ENCODE measurements at places on chromosomes 4 and X.
A peak's percentile ranks its signal among the peaks of the same experiment; 100 is the strongest.

DNA sequence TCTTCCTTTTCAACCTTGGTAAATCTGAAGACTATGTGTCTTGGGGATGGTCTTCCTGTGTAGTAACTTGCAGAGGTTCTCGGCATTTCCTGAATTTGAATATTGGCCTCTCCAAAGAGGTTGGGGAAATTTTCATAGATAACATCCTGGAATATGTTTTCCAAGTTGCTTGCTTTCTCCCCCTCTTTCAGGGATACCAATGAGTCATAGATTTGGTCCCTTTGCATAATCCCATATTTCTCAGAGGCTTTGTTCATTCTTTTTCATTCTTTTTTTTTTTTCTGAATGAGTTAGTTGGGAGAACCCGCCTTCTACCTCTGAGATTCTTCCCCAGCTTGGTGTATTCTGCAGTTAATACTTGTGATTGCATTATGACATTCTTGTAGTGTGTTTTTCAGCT is 549.2 kb upstream of the AMOT start:
- DNase-seq = no peak

DNA sequence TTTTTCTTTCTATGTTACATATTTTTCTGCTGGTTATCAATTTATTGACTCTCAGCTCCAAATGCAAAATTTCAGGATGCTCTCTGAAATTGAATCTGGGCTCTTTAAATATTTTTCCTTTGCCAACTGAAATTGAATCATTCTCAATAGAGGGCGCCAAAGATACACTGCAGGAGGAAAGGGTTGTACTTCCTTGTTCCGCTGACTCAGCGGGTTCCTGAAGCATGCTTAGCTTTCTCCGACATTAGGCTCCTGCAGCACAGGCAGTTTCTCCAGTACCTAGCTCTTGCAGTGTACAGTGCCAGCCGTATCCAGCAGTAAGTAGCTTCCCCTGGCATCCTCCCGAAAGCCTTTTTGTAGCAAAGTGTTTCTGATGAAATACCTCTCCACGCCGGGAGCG is 28.8 kb upstream of the CFAP47 start:
- DNase-seq = peak; percentile 39

DNA sequence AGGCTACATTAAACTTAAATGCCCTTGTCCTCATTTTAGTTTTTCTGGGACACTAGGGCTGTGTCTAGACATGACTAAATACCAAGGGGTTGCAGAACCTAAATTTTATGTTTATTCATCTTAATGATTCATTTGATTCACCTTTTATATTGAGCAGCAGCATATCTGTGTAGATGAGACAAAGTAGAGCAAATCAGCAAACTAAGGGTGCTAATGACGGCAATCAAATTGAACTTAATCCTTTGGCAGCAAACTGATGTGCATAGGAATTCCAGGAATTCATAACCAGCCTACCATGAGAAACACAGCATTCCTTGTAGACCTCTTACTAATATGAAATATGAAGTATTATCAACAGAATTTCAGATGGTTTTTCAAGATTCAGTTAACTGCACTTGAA is 25.1 kb downstream of the EPHA5 start:
- DNase-seq = peak; percentile 80

- DNase-seq = peak; percentile 54
These were observed 763.8 kb upstream of the AADAT start for GRCh38 chr4:170853422-170854021.

GRCh38 chrX:103793545-103793940 is 16.9 kb downstream of the PLP1 start:
- DNase-seq = no peak

- DNase-seq = no peak
These were observed 59.6 kb upstream of the MXD4 start for GRCh38 chr4:2321279-2322196.

GRCh38 chr4:26937567-26937966 is 76.9 kb downstream of the STIM2 start:
- DNase-seq = no peak

DNA sequence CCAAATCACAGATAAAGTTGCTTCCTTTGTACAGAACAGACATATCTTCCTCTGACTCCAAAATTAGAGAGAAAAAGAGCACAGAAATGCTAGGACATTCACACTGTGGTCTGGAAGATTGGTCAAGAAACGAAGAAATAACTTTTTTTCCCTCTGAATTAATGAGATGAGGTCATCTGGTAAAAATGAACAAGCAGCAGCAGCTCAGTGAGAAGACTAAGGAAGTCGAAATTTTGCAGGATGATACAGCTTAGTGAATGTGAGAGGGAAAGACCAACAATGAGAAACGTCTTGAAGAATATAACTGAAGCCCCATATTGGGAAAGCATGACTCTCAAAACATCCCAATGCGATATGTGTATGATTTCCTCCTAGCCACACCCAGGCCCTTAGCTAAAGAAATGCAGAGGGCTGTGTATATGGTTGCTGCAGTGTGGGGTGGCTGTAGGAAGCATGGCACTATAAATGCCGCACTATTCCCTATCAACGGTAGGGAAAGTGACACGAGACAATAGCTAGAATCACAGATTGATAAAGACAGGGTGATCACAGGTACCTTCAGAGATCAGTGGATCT is 208.6 kb downstream of the VEGFC start:
- DNase-seq = peak; percentile 40

GRCh38 chr4:156538210-156538609 is 433.4 kb downstream of the PDGFC start:
- peak; percentile 39 for DNase-seq

DNA sequence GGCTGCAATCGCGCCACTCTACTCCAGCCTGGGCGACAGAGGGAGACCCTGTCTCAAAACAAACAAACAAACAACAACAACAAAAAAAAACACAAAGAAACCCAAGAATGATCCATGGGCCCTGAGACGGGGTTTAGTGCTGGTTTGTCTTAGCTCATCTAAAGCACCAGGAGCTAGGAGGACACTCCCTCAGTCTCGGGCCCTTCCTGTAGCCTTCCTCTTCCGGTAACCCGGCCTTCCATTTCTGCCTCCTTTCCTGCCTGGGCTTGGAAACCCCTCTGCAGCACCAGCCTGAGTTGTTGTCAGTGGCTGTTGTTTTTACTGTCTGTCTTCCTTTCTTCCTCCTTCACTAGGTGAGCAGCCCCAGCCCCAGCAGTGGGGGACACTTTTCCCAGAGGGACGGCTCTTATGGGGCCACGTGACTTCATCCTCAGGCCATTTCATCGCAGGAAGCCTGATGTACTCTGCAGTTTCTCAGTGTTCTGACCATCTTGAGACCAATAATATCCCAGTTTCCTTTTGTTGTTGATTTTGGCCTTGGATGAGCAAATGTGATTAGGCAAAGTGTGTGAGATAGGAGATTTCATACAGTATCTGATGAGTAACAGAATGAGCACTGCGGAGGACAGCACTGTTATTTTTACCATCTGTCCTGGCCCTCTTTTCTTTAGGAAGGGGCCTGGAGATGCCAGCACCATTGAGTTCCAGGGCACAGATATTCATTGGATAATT is 90.1 kb downstream of the ANAPC4 start:
- no peak for DNase-seq

GRCh38 chrX:78116766-78117165 is 12.7 kb downstream of the PGK1 start:
- no peak for DNase-seq

DNA sequence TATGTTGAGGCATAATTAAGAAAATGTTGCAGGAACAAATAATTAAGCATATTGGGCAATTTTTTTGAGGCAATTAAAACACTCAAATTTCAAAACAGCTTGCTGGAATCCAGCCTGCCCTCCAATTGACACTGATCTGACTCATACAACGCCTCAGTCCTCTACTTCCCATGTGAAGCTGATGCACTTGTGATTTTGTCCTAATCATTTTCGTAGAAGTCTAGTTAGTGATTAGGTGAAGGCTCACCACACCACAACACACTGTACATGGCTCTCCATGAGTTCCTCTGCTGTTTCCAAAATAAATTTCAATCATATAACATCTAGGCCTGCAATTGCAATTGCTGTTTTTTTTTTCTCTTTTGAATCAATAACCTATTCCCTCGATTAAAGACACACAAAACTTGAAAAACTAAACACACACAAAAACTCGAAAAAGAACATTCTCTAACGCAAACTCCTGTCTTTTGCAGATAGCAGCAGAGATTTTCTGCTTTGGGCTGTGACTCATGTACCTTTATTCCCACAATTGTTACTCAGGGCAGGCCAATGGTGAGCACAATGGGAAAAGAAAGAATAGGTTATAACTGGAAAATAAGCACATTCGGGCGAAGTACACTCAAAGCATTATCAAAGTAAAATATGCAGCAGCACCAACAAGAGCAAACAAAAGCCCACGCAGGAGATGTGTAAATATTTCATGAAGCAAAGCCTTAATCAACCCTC is 1.7 kb downstream of the GPRIN3 start:
- DNase-seq = no peak

DNA sequence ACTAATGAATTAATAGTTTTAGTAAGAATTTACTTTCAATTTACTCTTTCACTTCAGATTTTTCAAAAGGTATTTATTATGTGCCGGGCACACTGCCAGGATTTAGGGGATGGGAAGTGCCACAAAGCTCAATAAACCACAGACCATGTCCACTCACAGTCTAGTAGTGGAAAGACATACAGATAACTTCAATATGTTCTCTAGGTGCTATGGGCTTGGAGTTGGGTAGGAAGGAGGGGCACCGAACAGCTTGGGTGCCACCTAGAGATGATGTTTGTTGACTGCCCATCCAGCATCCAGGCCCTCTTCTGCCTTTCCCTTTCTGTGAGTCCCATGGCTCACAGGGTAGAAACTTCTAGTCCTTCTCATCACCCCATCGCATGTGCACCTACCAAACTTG is 17.8 kb downstream of the MFAP3L start:
- DNase-seq = peak; percentile 33

DNA sequence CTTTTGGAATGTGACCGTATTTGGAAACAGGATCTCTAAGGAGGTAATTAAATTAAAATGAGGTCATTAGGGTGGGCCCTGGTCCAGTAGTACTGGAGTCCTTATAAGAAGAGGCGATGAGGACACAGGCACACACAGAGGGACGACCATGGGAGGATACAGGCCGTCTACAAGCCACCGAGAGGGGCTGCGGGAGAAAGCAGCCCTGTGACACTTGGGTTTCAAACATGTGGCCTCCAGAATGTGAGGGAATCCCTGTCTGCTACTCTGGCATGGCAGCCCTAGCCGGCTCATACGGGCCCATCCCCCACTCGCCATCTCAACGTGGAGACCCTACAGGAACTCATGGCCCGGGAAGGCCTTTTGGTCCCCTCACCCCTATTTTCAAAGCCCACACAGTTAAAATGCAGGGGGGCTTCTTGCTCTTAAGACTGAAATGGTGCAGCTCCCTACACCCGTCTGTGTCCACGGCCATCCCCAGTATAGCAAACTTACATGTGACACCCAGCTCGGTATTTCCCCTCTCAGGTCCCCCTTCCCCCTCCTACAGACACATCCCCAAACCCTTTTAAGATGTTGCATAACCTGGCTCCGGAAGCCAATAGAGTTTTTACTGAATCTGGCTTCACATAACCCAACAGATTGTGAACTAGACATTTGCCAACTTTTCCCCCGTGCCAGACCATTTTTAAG is 124.1 kb upstream of the TBL1X start:
- DNase-seq = peak; percentile 81

DNA sequence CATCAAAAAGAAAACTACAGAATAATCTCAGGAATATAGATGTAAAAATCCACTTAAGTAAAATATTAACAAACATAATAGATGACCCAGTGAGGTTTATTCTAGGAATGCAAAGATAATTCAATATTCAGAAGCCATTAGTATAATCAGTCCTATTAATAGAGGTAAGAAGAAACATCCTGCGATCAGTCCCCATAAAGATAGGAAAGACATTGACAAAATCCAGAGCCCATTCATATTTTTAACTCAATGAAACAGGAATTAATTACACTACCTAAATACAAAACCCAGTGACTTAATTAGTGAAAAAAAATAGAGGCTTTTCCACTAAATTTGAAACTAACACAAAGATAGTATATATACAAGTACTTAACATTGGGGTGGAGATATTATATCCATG is 321.4 kb upstream of the INTU start:
- no peak for DNase-seq

DNA sequence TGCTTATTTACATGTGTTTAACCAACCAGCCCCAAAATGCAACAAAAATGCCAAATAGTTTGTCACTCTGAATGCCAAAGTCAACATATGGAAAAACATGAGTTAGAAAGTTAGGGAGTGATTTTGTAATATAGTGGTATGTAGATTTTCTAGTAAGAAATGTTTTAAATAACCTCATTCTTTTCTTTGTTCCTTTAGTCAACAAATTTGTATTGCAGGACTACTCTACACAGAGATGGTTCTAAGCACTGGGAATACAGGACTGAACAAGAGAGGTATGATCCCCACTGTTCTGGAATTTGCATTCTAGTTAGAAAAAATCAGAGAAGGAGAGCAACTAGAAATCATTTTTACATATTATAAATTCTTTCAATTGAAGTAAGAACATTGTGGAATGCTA is 218.8 kb upstream of the ANXA10 start:
- DNase-seq = peak; percentile 90

GRCh38 chr4:36187723-36188333 is 56.5 kb downstream of the ARAP2 start:
- peak; percentile 51 for DNase-seq

DNA sequence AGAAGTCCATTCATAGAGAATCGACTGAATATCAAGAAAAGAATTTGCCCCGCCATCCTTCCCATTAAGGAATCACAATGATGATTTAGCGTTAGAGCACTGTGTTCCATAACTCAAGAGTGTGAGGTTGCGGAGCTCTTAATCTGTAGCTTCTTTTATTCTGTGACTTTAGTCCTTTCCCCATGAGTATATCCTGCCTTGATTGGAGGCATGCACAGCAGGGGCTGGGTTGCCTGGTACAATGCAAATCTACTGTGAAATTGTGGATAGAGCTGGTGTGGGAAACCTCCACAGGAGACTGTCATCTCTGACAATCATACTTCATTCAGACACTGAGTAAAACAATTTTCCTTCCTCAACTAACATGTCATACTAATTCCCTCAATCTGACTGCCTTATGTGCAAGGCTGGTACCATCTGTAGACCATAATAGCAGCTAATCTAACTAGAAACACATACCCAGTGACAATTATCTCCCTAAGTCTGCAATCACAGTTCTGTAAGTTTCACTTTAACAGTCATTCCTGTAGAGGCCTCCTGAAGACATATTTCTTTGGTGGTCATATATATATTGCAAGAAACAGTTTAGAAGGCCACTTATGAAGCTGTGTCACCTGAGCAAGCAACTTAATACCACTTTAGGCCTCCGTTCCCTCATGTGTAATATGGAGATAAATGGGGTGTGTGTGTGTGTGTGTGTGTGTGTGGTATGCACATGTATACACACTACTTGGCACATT is 355.2 kb upstream of the FAM241A start:
- DNase-seq = no peak

- DNase-seq = no peak
These were observed 4.0 kb downstream of the BEND4 start for GRCh38 chr4:42148425-42148824.

DNA sequence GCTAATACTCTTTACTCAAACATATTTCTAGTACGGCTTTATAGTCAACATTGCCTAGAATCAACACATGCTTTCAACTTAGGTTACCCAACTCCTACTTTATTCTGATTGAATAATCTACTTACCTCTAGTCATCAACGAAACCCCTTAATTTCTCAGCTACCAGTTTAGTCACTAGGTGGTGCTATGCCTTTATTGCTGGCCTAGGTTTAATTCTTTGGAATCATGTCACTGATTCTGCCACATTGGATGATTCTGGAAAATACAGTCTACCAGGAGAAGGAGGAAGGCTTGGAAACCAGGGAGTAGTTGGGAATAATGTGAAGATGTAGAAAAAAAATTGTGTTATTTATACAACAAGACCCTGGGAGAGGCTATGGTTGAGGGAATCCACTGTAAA is 167.7 kb downstream of the DCAF12L2 start:
- DNase-seq = peak; percentile 0
